ENCODE measurements at places on chromosomes 7 and 10. TPM values are rescaled to one million over a fixed set of nuclear protein-coding genes. Genes with fewer than 3 reads are reported as not detected.

DNA sequence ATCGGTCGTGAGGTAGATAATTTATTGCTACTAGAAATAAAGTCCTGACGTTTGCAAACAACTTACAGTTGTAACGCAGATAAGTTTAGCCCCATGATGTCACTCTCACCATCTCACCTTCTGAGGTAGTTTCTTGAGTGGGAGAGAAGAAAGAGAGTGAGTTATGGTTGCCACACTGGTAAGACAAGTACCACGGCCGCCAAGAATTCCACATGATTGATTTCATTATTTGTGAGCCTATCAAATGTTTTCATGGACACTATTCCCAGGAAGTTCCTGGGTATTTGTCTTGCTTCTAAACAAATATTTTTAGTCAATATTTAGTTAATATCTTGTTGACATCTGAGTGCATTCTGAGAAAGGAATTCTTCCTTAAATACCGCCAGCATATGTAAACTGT is 339.4 kb upstream of the KIAA1217 start:
- DNase-seq, result no peak

GRCh38 chr10:133336577-133337369 is at the start of gene CALY:
Gene CALY (minus strand): TSS chr10:133336896. CDS start chr10:133328989, 7,907 bp downstream.
- DNase-seq, result no peak

OR2A12 gene
- polyA plus RNA-seq, result not detected

DNA sequence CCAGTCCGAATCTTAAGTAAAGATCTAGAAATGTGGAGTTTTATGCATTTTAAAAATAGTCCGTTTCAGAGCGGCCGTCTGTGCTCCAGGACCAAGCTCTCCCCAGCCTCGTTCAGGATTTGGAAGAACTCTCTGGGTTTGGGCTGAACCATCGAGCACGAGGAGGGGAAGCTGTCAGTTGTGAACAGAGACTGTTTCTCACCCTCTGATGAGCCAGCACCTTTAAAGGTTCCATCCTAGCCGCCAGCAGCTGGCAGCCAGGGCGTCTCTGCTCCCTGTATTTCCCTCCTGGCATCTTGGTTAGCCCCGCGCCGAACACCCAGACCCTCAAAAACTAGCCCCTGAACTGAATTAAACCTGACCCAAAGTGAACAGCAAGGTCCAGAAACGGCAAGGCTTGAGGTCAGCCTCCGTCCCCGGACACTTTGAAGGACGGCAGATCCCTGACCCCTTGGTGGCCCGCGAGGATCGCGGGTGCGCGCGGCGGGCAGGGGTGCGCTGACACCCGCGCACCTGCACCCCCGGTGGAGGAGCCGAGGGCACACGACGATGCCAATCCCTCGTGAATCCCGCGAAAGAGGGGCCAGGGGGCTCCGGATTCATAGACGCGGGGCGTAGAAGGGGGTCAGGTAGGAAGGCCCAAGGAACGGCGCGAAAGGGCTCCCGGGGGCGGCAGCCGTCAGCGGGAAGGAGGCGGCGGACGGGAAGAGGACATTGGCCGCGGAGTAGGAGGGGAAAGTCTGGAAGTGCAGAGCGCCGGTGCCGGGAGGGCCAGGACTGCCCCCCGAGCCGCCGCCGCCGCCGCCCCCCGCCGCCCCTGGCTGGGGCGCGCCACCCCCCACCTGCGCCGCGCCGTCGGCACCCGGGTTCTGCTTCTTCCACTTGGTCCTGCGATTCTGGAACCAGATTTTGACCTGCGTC is 2.7 kb downstream of the NKX1-2 start:
- no peak for DNase-seq

GRCh38 chr7:47685151-47685550 is 103.2 kb upstream of the TNS3 start:
- no peak for DNase-seq

All from urinary bladder (tissue), 4 donors.